HFF-Myc (cell line): ENCODE measurements at places on chromosomes 6 and 20.

GRCh38 chr6:5333658-5334057 is 72.3 kb downstream of the FARS2 start:
- peak; percentile 50 for DNase-seq

- DNase-seq: no peak
Measured at GRCh38 chr6:30722280-30723112, 2.3 kb downstream of the TUBB start.

GRCh38 chr6:31042806-31043205 is 32.5 kb downstream of the MUC22 start:
- DNase-seq: no peak

DNA sequence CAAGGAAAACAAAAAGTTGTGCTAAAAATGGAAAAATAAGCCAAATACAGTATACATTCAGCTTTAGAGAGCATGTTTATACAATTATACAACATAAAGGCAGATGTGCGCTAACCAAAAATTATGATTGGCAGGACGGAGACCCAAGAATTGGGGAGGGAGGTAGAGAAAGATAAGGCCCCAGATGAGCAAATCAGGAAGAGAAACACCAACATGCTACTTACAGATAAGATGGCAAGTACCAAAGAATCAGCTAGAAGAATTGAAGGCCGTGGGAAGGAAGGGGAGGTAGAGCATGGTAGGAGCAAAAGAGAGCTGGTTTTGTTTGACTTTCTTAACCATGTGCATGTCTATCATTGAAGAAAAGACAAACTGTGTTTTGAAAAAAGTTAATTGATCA is 45.4 kb downstream of the PRND start:
- no peak for DNase-seq

GRCh38 chr20:16393836-16394235 is 179.4 kb downstream of the KIF16B start:
- DNase-seq: no peak

DNA sequence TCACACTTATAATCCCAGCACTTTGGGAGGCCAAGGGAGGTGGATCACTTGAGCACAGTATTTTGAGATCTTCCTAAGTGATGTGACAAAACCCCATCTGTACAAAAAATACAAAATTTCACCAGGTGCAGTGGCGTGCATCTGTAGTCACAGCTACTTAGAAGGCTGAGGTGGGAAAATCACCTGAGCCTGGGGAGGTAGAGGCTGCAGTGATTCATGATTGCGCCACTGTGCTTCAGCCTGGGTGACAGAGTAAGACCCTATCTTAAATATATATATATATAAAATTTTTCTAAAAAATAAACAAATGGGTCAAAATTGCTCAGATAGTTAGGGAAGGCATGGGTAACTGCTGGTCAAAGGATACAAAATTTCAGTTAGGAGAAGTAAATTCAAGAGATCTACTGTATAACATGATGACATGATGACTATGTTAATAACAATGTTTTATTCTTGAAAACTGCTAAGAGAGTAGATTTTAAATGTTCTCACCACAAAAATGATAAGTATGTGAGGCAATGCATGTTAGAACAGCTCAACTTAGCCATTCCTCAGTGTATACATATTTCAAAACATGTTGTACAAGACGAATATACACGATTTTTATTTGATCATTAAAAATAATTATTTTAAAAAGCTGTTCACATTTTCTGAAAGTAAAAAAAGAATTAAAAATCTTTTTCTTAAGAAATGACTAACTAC is 24.4 kb downstream of the TBC1D32 start:
- no peak for DNase-seq

DNA sequence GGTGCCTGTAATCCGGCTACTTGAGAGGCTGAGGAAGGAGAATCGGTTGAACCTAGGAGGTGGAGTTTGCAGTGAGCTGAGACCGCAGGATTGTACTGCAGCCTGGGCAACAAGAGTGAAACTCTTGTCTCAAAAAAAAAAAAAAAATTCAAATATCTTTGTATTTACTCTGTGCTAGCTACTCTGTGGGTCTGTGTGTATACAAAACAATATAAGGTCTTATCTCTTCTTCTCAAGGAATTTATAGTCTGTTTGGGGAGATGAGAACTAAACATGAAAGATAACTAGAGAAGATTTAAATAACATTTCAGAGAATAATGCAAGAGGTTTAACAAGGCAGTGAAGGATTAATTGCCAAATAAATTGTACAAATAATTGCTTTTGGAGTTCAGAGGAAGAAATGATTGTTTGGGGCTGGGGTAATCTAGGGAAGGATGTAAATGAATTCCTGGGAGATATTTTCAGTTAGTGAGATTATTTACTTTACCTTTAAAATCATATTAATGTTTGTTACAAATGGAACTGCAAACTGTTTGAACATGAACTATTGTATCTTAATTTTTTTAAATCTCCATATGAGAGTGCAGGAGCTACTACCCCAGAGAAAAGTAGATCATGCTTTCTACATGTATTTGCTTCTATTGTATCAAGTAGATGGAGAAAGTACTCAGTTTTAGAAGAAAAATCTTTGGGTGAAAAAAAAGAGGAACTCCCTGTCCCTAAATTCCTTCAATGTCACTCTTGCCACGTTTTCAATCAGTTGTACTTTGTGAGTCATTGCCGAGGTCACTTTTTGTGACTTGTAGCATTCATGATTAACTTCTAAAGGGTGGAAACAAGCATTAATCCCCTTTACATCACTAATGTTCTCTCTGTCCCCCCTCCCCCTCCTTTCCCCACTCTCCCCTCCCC is 39.0 kb downstream of the NCOA3 start:
- no peak for DNase-seq

GRCh38 chr6:45759472-45759810 is 256.2 kb downstream of the CLIC5 start:
- DNase-seq: no peak

DNA sequence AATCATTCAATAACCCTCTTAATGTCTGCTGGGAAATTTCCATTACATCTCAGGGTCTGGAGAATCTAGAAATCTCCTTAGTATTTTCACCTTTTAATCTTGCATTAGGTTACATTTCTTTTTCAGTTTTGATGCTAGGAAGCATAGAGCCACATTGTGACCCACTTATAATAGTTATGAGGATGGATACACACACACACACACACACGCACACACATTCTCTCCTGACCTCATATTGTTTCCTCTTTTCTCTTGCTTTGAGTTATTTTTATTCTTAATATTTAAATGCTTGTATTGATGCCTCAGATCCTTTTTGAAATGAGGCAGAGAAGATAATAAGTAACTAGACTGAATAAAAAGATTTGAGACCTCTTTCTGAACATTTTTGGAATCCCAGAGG is 128.4 kb downstream of the KLHL32 start:
- DNase-seq: no peak

GRCh38 chr6:150894935-150895552 is 29.5 kb downstream of the MTHFD1L start:
- DNase-seq: peak; percentile 73

- DNase-seq: peak; percentile 69
Measured at GRCh38 chr20:47610247-47610944, 108.7 kb downstream of the NCOA3 start.

DNA sequence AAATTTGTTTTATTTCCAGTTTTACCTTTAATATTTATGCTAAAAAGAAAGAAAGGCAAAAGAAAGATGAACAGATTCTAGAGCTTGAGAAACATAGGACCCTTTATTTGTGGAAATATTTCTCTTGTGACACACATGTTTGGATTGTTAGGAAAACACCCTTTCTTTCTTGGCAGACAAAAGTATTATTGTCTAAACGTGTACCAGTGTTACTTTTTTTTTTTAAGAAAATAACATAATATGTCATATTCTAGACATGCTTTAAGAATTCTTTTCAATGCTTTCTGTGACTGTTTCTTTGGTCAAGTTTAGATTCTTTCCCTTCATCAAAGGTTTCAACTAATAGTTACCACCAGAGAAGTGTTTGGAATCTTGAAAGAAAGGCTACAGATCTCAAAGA is 183.4 kb upstream of the CNR1 start:
- no peak for DNase-seq

GRCh38 chr6:165184192-165184979 is 125.0 kb downstream of the C6orf118 start:
- DNase-seq: no peak

DNA sequence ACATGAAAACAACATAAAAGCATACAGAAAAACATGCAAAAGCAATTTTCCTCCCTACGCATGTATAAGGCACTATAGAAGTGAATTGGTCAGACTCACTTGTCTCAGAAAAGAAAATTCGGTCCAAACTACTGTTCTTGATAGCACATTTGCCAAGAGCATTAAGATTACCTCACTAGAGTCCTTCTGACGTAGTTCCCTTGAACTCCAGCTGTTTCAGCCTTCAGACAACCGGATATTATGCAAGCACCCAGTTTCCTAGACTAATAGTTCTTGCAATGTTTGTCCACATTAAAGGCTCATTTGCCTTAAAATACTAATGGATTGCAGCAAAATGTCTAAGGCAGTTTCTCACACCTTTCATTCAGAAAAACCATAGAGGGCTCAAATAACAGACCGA is 2.5 kb upstream of the CASS4 start:
- DNase-seq: no peak

DNA sequence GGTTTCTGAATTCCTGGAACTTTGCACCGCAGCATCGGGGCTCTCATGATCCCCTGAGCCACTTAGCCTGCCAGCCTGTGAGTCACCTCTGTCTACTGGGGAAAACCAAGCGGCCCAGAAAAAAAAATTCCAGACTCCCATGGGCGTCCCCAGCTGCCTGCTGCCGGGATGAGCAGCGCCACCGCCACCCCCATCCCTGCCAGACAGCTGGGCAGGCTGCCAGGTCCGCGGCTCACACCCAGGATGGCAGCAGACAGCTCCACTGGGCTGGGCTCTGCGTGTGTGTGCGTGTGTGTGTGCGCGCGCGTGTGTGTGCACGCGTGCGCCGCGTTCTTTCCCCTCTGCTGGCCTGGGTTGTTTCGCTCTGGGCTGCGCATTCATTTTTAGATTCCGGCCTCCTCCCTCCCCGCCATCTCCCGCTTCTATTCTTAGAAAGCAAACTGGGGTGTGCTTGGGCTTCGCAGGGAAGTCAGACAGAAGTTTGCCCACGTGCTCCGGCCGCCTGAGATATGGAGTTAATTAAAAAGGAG is 38.9 kb upstream of the PMEPA1 start:
- DNase-seq: peak; percentile 30

- no peak for DNase-seq
Measured at GRCh38 chr6:138596591-138596990, 97.3 kb upstream of the NHSL1 start.

DNA sequence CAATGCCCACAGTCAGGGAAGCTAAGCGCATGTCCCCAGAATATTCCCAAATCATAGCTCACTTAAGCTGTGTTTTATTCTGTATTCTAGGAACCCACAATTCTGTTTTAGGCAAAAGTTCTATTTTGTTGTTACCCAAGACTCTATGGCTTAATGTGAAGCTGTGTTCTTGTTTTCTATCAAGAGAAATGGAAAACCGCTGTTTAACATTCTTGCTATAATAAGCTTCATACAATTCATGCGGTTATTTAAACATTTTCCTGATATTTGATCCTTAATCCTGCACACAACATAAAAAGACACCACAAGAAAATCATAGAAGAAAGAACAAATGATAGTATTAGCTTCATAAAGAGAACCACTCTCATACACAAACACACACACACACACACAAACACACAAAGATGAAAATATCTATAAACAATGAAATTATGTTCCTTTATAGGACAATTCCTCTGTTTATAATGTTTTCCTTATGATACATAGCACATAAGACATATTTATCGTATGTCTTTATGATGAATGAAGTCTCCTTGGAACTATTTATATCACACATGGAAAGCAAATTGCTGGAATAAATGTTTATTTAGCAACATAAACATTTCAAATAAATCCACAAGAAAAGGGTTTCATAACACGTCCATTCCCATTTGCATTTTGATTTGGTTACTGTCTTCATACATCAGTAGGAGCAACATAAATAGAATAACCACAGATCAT is 16.4 kb upstream of the COL21A1 start:
- no peak for DNase-seq

DNA sequence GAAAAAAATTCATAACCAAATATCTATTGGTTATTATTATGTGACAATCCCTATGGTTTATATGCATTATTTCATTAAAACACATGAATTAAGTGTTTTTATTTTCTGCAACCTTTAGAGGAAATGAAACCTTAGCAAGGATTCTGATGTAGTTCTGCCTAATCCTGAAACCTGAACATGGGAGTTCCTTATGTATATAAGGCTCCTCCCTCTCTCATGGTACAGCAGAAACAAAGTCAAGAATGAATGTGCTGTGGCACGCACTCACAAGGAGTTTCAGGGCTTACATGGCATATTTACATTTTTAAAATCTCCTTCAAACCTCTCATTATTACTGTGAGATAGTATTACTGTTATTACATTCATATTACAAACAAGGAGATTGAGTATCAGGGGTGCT is 426.4 kb upstream of the CITED2 start:
- no peak for DNase-seq

DNA sequence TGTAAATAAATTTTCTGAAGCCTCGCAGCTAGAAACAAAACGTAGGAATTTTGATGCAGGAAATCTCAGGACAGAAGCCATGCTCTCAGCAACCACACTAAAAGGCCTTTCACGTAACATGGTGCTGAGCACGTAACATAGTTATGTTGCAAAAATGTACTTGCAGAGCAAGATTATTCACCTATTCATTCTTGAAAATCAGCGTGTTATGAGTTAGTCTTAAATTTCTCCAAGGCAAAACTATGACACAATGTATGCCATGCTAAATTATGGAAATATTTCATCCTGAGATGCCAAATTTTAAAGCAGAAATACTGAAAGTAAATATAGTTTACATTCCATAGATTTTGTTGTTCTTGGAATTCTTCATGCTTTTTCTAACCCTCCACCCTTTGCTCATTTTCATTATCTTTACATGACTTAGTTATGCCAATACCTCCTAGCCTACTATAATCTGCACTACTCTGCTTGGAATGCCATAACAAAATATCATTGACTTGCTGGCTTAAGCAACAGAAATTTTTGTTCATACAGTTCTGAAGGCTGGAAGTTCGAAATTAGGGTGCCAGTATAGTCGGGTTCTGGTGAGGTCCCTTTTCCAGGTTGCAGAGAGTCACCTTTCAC is 179.8 kb upstream of the BMP5 start:
- DNase-seq: no peak

DNA sequence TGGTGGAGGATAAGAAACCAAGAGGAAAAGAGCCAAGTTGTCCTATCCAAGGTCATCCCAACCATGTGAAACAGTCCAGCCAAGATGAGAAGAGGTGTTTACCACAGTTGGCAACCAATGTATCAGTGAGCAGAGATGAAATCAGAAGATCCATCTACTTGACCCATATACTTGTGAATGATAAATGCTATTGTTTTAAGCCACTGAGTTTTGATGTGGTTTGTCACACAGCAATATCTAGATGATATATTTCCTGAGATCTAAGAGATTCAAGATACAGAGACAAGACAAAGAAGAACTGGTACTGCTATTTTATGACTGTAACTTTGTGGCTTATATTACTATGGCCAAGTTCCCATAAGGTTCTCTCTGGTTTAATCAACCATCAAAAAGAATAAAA is 721.2 kb downstream of the MAFB start:
- no peak for DNase-seq

DNA sequence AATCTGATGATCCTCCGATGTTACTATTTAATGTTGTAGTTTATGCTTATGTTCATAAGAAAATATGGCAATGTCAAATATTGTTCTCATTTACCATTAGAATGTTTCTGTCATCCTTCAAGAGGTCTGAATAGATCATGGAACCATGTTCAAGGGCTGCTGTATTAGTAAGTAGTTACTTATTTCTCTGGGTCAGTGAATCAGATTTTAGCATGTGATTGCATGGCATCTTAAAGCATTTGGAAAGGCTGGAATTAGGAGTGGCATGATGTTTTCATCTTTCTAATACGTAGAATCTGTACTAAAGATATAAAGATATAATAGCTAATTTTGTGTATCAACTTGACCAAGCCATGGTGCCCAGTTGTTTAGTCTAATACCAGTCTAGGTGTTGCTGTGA is 40.5 kb upstream of the NKX2-4 start:
- DNase-seq: no peak
